ENCODE measurements at places on chromosomes 7 and 10.

- DNase-seq = no peak
Measured at GRCh38 chr10:76251841-76252671, 820.6 kb downstream of the LRMDA start.

DNA sequence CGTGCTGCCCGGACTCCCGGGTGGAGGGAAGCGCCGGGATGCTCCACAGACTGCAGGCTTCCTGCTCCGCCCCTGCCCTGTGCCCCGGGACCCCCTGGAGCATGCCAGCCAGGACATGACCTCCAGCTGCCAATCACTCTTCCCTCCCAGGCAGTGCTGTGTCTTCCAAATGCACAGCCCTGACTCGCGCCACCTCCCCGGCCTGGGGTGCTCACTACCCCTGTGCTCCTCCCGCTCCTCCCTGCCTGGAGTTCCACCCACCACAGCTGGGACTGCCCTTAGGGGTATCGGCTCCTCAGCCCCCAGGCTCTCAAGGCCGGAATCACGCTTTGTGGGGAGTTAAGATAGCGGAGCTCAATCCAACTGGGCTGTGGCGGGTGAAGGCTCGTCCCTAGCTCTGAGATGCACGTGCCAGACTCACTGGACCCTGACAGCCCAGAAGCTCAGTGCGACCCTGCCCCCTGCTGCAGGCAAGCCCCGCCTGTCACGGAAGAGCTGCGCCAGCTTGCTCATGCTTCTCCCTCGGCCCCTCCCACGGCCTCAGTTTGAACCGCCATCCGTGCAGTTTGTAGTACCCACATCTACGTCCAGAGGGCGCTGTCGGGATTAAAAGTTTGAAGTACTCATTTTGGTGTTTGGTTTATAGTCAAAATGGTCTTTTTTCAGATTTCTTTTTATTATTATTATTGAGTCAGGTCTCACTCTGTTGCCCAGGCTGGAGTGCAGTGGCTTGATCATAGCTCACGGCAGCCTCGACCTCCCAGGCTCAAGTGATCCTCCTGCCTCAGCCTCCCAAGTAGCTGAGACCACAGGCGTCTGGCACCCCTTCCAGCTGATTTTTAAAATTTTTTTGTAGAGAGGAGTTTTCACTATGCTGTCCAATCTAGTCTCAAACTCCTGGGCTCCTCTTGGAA, 142.5 kb upstream of the TCERG1L start:
- DNase-seq = peak; percentile 75

GRCh38 chr7:51269321-51269720, 47.3 kb downstream of the COBL start:
- no peak for DNase-seq

DNA sequence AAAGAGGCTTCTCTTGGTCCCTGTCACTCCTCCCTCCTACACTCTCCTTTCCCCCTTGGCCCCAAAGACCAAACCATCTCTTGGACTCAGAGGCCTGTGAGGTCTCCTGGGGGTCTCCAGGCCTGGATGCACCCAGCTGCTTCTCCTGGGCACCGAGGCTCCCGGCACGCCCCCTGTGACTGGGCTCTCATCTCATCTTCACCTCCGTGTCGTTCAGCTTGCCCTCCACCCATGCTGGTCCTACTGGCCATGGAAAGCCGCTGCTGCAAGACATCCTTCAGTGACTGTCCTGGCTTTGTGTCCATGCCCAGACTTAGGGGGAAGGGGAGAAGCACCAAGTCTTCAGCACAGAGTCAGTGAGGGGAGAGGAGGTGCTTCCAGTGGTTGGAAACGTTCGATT, 141.4 kb upstream of the RET start:
- no peak for DNase-seq

GRCh38 chr7:79165225-79165624, 288.2 kb downstream of the MAGI2 start:
- no peak for DNase-seq

DNA sequence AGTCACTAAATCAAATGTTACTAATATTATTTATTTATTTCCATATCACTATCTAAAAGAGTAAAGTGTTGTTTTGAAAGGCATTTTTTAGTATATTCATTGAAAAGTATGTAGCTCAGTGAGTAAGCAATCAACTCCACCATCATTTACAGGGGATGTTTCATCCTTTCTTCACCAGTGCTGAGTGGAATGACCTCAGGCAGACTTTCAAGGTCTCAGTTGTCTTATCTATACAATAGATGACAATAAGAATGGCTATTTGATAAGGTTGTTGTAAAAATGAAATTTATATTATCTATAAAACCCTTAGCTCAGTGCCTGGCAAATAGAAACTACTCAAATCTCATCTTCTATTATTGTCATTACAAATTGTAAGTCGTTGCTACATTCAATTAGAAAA, 204.3 kb upstream of the CSTF2T start:
- DNase-seq = no peak

DNA sequence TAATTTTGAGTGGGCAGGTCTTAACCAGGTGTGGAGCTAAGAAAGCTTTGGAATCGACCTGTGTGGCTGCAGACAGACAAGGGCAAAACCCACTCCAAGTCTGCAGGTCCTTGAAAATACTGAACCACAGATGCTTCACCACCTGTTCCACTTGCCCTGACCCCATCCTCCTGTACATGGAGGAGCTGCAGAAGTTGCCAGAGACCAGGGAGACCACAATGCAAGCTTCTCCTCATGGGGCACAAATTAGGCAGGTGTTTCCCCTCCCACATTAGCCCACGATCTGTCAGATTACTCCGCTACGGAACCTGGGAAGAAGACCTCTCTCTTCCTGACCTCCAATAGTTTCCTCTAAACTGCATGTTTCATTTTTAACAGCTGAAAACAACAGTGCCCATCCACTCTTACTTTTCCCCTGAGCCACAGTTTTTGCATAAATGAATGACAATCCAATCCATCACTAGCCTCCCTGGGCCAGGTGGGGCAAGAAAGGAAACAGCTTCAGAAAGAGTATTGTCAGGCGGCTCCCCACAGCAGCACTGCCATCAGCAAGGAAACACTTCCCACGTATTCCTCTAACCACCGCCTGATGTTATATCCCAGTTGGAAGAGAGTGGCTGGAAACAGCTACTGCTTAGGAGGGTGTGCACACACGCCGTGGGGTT, 141.6 kb downstream of the PRKAG2 start:
- DNase-seq = no peak

DNA sequence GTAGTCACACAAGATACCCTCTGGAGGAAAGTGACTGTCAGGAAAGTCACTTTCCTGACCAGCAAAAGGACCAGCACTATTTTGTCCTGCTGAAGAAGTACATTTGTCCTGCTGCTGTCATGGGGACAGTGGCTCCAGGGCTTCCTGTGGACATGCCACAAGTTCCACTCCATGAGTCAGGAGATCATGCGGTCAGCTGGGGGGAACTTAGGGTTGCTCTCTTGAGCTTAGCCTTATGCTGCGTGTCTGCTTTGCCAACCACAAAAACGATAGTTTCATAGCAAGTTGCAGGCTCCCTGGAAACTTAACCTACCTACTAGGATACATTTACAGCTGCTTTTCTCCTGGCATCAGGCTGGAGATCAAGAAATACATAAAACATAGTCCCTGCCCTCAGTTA, 19.8 kb upstream of the ALOX5 start:
- peak; percentile 92 for DNase-seq

Measured in suppressor macrophage treated with lipopolysaccharide for 4 hours (primary cell).